ENCODE measurements at places on chromosomes 4 and X. TPM values are rescaled to one million over a fixed set of nuclear protein-coding genes. Genes with fewer than 3 reads are reported as not detected.

Gene SLC6A8
- 12.2 TPM for total RNA-seq

Gene RNF150
- 28.5 TPM for total RNA-seq

Gene PRKX
- 14.3 TPM for total RNA-seq

Gene ADH6
- not detected for total RNA-seq

Gene PABPC1L2B
- not detected for total RNA-seq

Data from frontal cortex (tissue), 4 donors.